Small intestine (tissue), 16 donors: ENCODE measurements at places on chromosomes 6 and 20.
A peak's percentile ranks its signal among the peaks of the same experiment; 100 is the strongest.

DNA sequence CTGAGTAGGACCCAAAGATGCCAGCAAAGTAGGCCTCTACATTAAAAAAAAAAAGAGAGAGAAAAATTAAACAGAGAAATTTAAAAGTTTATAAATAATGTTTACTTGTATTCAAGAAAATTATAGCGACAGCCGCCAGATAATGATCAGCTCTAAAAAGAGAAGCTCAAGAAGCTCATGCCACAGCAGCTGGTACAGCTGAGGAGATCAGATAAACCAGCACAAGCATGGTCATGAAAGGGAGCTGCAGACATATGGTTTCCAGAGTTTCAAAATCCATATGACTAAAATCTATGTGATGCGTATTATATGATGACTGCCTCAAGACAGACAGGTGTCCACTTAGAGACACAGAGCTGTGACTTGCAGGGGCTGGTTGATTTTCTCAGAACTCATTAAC lies 13.6 kb upstream of the HLA-C start:
- DNase-seq = no peak

DNA sequence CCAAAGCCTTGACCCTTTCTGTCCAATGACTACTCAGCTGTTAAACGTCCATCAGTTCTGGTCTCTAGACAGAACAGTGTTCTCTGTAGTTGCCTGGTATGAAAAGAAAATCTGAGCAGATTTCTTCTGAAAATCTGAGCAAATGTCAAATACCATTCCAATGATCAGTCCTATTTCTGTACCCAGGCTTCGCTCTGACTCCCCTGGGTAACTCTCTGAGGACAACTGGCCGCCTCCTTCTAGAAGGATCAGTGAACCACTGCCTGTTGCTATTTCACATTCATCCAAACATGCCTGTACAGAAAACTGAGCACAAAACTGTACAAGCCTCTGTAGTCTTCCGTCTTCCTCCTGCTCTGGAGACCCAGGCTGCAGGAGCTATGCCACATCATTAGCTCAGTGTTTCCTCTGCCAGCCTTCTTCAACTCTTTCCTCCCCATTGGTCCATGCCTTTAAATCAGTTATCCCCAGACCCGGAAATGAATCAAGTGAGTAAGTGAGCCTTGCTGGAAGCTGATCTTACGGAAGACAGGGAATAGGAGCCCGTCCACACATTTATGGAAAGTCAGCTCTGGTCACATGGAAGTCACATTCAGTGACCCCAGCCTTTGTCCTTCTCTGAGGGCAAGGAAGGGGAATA lies 63.3 kb downstream of the DAAM2 start:
- DNase-seq = no peak

DNA sequence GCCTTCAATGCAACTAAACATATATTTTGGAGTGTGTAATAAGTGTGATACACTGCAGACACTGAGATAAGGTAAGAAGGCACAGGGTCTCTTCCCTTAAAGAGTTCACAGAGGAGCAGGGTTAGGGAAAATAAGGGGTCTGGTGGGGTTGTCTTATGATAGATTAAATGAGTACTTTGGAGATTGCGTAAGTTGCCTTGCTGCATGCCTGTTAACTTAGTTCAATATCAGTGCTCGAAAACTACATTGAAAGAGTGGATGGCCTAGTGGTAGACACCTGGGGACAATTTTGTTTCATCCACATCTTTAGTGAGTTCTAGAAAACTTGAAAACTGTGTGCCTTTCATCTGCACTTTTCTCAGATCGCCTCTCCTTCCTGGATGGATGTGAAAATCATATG lies 123.2 kb upstream of the BTBD3 start:
- DNase-seq = no peak

DNA sequence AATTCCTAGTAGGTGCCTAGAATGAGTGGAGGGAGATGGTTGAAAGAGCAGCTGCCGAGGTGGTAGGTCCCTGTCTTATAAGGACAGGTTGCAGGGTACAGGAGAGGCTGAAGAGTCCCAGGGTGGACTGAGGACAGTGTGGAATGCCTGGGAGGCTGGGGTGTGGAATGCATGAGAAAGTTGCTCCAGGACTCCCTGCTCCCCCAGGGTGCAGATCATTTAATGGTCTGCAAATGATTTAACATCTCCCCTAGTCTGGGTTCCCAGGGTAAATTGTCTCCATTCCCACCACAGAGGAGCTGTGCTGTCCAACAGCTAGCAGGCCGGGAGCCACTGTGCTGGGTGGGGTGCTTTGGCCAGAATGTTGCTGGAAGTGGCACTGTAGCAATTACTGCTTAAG lies 76.0 kb downstream of the CD83 start:
- no peak for DNase-seq

GRCh38 chr6:17984812-17985670 lies 2.4 kb downstream of the KIF13A start:
- DNase-seq = peak; percentile 47

DNA sequence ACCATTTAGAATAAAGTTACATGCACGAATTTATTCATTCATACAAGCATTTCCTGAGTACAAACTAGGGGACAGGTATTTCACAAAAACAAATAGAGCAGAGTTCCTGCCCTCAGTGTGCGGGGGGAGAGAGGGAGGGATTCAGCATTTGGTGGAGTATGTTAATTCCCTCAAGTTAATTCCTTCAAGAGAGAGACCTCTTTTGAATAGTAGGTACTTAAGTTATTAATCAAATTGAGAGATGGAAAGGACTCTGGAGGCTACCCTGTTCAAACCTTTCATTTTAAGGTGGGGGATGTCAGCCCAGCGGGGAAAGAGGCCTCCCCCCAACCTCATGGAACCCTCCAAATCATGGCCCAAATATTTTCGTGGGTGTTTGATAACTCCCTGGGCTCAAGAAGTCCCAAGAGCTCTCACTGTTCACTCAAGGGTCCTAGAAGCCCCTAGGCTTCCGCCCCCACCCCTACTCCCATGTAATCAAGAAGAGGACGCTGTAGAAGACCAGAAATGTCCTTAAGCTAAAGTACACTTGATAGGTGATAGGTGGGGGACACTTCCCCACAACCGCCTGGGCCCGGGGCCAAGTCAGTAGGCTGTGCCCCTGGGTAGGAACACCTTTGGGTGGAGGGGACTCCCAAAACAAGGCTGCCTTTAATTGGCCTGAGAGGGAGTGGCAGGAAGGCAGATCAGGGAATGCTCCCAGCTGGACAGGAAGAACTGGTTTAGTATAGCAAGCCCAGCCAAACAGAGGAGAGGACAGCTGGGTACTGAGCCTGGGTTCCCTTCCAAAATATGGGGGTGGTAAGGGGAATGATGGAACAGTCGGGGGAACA lies 2.9 kb downstream of the SDC4 start:
- peak; percentile 48 for DNase-seq

GRCh38 chr6:4717856-4718255 lies 58.3 kb upstream of the CDYL start:
- no peak for DNase-seq

DNA sequence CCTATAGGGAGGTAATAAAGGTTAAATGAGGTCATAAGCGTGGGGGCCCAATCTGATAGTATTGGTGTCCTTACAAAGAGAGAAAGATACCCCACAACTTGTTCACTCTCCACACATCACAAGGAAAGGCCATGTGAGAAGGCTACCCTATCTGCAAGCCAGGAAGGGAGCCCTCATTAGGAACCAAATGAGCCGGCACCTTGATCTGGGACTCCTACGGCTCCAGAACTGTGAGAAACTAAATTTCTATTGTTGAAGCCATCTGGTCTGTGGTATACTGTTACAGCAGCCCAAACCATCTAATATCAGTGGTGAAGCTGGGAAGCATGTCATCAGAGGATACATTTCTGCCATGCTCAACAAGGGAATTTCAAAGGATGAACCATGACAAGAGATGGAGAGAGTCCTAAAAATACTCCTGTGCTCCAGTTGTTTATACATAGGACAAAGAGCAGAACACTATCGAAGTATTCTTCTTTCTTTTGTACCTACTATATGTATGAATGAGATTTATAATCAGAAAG lies 10.4 kb downstream of the COX7A2 start:
- no peak for DNase-seq

- DNase-seq = no peak
These were observed 11.0 kb downstream of the LY86 start for GRCh38 chr6:6599468-6599873.

GRCh38 chr6:119034827-119035458 lies 43.5 kb downstream of the FAM184A start:
- DNase-seq = peak; percentile 48

GRCh38 chr6:158645064-158646022 lies 800 bp upstream of the DYNLT1 start:
- DNase-seq = no peak

DNA sequence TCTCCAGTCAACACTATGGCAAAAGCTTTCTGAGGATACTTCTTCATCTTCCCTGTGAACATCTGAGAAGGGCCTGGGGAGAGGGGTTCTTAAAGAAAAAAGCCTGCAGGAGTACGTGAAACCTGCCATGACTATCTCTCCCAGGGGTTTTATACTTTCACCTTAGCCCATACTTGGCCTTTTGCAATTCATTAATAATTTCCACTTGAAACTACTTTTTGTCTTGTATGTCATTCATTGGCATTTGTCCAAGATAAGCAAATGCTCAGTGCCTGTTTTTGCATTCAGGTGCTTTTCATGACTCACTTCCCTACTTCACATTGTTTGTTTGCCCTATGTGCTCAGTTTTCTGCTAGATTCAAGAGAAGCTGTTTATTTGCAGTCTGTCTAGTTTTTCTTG lies 580.3 kb upstream of the GJE1 start:
- DNase-seq = peak; percentile 27

DNA sequence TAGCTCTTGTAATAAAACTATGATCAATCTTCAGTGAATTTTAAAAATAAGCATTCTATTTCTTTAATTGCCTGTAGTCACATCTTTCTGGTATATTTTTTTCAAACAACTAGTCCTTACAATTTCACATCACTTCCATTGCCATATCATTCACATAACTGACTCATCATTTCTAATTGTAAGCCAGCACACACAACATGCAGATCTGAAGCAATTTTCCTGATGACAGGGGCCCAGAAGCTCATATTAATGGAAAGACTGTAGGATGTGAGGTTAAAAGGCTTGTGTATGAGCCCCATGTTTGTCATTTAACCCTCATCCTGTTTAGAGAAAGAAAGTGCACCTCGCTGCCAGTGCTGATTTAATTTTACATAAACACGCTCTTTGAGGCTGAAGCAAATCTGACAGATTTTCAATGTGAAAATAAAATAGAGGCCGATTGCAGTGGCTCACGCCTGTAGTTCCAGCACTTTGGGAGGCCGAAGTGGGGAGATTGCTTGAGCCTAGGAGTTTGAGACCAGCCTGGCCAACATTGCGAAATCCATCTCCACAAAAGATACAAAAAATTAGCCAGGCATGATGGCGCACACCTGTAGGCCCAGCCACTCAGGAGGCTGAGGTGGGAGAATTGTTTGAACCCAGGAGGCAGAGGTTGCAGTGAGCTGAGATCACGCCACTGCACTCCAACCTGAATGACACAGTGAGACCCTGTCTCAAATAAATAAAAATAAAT lies 40.1 kb upstream of the LTV1 start:
- no peak for DNase-seq

GRCh38 chr20:53801609-53802370 lies 208.2 kb upstream of the ZNF217 start:
- DNase-seq = peak; percentile 66

DNA sequence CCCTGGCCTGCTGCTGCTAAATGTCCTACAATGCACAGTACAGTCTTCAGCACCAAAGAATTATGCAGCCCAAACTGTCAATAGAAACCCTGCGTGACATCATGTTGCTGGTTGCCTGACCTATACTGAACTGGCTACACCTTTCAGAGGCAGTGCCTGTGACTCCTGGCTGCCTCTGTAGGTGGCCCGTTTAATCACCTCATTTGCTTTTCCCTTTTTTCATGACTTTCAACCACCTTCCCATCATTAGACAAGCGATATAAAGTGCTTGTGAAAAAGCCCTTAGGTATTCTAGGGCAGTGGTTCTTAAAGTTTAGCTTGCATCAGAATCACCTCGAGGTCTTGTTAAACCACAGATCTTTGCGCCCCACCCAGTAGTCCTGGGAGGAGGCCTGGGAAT lies 33.0 kb upstream of the RIPOR2 start:
- DNase-seq = no peak

DNA sequence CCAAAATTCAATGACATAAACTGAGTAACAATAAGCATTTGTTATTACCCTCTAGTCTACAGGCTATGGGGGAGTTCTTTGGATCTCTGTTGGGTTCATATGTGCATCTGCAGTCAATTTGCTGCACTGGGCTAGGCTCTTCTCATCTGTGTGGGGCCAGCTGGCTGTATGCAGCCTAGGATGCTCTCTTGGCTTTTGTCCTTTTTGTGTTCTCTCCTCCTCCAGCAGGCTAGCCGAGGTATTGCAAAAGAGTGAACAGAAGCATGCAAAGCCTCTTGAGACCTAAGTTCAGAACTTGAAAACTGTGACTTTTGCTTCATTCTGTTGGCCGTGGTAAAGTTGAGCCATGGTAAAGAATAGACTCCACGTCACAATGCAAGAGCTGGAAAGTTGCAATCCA lies 62.8 kb upstream of the FOXO3 start:
- peak; percentile 60 for DNase-seq

DNA sequence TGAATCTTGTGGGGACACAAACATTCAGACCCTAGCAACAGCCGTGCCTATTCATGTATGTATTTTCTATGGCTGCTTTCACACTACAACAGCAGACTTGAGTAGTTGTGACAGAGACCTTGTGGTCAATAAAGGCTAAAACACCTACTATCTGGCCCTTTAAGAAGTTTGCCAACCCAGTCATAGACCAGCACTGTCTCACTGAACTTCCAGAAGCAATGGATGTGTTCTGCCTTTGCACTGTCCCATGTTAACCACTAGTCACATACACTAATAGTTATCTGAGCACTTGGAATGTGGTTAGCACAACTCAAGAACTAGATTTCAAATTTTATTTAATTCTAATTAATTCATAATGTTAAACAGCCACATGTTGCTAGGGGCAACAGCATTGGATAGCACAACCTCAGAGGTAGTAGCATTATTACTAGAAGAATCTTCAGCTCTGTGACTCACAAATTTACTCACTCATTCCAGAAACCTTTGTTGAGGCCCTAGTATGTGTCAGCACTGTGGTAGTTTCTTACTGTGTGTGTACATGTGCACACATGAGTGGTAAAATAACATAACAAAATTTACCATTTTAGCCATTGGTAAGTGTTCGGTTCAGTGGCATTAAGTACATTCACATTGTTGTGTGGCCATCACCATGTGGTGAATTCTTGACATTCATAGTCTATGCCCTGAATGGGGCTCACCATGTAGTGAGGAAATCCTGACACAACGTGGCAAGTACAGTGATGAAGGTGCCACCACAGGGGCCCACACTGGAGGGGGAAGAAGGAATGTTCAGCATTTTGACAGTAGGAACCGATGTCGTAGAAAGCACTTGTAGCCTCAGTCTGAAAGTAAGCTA lies 107.3 kb downstream of the CEP57L1 start:
- no peak for DNase-seq

- DNase-seq = no peak
These were observed 292.7 kb downstream of the ZFAND3 start for GRCh38 chr6:38112181-38112580.
